ENCODE measurements at places on chromosomes 4 and X.
A peak's percentile ranks its signal among the peaks of the same experiment; 100 is the strongest.

- no peak for DNase-seq
Observed at GRCh38 chr4:106503116-106504050, 134.8 kb upstream of the GIMD1 start.

DNA sequence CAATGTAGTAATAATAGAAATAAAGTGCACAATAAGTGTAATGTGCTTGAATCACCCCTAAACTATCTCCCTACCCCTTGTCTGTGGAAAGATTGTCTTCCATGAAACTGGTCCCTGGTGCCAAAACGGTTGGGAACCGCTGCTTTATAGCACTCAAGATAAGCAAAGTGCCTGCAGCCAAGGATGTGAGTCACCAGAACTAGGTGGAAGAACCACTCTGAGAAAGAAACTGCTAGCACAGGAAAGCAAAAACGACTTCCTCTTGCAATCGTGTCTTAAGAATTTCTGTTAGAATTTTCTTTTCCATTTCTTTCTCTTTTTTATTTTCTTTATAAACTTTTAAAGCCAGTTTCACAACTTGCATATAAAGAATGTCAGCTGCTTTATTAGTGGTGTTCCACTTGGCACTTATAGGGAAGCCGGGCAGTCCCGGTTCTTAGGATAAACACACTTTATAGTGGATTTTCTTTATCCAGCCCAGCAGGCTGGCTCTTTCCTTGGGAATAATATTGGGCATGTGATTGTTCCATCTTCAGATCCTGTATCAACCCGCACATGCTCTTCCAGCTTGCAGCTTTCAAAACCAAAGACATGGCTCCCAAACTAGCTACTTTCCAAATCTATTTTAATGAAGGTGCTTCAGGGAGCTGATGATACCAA is 32.3 kb upstream of the CXCL8 start:
- DNase-seq: peak; percentile 55

- no peak for DNase-seq
Observed at GRCh38 chr4:158840131-158840530, 71.3 kb downstream of the FNIP2 start.

DNA sequence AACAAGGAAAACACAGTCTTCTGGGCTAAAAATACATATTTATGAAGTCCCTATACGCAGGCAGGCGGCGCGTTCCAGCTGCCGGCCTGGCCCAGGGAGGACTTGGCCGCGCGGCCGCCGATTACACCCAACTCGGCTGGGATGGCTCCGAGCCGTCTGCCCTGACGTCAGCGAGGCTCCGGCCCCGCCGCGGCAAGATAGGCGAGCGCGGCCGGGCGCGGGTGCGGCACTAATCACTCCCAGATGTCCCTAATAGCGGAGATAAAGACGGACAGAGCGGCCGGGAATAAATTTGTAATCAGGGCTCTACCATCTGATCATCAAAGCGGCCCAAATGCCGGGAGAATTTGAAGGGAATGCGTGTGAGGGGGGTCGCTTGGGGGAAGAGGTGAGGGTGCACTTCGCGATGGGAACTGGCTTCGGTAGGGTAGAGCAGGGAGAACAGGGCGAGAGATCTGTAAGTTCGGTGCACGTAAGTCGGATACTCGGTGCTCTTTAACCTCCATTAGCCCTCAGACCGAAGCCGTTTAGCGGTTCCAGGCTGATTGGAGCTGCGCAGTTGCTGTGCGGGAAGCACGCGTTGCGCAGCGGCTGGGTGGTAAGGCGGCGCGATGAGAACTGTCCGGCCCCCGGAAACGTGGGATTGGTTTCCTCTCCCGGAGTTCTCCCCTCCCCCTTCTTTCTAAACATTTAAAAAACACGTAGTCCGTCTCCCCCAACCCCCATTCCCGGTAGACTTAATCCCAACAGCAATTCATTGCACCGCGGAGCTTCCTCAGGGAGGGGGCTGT is 7.7 kb downstream of the HAND2 start:
- DNase-seq: peak; percentile 72

- DNase-seq: no peak
Observed at GRCh38 chrX:118727686-118728339, 407 bp downstream of the IL13RA1 start.

Data from RWPE1 (cell line).